Fibroblast of skin of scalp (primary cell): ENCODE measurements at places on chromosomes 6 and 20.
A peak's percentile ranks its signal among the peaks of the same experiment; 100 is the strongest.

GRCh38 chr20:25039697-25040437 is 18.1 kb downstream of the ACSS1 start:
- peak; percentile 20 for DNase-seq

DNA sequence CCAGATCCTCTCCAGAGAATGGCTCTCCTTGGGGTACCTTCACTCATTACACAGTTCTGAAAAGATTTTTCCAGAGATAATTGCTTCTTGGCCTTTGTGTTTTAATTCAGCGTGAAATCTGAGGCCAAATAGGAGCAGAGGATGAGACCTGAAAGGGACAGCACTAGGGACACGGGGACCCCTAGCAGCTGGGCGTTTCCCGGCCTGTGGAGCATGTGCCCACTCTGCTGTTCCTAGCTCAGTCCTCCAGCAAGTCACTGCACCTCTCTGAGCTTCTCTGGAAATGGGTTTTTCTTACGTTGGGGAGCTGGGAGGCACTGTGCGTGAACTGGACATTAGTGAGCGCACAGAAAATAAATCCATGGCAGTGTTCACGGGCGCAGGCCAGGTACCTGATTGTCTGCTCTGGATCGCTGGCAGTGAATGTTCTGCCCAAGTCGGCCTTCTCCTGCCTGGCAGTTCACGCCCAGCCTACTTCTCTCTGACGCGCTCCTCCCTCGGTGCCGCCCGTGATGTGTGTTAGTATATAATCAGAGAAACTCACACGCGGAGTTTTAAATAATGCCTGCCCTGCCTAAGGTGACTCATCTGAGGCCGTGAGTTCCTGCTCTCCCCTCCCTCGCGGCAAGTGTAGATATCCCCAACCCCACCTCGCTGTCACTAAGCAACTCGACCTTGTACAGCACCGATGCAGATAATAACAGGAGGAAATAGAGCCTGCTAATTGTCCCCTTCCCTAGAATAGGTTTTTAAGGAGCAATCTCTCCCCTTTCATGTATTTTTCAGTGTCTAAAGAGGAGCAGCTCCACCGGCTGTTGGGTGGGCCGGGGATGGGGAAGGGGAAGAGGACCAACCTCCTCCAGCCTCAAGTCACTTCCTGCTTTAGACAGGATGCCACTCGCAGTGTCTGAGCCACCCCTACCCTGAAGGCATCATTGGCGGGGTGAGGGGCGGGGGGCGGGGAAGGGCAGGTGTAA is 2.7 kb upstream of the TUBB2A start:
- no peak for DNase-seq

DNA sequence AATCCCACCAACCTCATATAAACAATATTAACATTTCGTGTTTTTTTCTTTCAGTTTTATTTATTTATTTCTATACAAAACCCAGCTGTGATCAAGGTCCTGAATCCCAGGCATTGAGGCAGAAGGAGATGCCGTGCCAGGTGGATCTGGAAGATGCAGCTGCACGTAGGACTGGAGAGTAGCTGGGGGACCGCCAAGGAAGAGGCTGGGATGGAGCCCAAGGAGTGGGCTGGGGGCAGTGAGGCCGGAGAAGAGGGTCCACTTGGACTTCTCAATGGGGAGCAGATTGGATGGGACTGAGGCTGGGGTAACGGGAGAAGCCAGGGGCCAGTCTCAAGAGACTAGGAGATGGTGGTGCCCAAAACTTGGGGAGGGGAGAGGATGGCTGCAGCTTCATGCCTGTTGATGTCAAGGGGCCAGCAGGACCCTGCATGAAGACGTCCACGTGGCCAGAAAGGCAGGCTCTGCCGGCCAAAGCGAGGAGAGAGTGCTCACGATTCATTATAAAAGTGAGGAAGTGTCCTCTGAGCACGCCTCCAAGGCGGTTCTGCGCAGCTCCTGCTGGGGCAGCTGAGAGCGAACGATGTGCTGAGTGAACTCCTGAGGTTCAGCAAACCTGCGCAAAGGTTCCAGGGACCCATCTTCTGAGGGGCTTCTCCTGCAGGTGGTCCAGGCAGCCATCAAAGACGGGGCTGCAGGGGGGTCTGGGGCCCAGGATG is 110.3 kb downstream of the BMP7 start:
- no peak for DNase-seq

DNA sequence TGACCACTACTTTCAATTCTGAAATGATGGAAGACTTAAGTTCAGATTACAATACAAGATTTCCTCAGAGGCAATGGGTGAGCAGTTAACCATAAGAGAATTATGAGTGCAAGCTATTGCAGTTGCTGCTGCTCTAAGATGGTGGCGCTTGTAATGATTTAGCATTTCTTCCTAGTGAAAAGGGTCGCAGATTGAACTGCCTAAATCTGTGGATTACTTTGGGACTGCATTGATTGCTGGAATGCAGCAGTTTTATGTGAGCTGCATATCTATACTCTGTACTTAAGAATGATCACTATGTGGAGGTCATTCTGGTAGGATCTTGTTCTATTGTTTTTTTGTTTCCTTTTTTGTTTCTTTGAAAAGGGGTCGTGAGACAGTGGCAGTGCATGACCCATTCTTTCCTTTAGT is 5.3 kb downstream of the SCAF8 start:
- DNase-seq = no peak

DNA sequence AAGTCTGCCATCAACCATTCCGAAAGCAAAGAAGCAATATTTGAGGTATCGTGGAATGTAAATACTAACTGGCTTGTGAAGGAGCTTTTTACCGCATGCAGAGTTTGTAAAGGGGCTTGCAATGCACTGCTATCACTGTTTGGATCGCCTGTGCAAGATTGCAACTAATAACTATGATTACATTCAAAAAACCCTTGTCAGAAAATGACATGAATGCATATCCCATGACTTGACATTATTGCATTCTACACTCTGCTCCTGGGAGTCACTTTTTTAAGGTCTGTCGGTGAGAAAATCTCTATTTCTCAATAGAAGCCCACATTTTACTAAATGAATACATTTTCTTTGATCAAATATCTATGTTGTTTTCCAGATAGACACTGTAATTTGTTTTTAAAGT is 335.4 kb upstream of the SPTLC3 start:
- no peak for DNase-seq

DNA sequence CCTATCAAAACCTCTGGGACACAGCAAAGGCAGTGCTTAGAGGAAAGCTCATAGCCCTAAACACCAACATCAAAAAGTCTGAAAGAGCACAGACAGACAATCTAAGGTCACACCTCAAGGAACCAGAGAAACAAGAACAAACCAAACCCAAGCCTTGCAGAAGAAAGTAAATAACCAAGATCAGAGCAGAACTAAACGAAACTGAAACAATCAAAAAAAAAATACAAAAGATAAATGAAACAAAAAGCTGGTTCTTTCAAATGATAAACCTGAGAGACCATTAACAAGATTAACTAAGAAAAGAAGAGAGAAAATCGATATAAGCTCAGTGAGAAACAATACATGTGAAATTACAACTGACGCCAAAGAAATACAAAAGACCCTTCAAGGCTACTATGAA is 34.8 kb upstream of the RUNX2 start:
- DNase-seq = no peak

DNA sequence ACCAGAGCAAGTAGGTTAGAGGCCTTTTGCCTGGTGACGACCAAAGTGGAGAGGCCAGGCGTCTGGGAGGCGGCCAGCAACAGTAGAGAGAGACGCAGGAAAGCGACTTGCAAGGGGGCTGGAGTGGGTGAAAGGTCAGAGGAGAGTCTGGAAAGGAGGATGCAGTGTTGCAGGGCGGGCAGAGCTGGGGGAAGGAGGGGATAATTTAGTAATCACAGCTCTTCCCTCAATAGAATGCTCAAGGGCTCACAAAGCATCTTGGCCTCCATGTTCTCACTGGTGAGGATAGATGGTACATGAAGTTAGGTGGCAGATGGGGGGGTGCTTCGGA is 25.2 kb downstream of the TCF15 start:
- no peak for DNase-seq

- no peak for DNase-seq
Observed at GRCh38 chr20:20499439-20499838, 131.5 kb downstream of the INSM1 start.

GRCh38 chr6:158384671-158385110 is 72.4 kb downstream of the TULP4 start:
- DNase-seq = no peak

DNA sequence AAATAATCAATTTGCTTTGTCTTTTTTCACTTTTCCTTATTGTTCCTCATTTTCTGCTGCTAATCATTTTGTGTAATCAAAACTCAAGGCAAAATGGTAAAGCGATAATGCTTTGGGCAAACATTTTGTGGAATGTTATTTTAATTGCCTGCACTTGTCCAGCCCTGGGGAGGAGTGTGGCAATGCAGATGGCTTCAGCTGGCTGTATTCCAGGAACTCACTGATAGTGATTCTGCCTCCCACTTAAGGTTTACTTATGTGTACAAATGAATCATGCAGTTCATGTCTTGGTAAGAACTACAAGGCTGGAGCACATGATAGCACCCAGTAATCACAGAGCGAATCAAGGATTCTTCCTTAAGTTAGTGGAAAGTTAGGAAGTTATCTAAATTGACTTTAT is 107.8 kb downstream of the COL19A1 start:
- no peak for DNase-seq

GRCh38 chr6:104509355-104509754 is 350.4 kb downstream of the HACE1 start:
- no peak for DNase-seq

DNA sequence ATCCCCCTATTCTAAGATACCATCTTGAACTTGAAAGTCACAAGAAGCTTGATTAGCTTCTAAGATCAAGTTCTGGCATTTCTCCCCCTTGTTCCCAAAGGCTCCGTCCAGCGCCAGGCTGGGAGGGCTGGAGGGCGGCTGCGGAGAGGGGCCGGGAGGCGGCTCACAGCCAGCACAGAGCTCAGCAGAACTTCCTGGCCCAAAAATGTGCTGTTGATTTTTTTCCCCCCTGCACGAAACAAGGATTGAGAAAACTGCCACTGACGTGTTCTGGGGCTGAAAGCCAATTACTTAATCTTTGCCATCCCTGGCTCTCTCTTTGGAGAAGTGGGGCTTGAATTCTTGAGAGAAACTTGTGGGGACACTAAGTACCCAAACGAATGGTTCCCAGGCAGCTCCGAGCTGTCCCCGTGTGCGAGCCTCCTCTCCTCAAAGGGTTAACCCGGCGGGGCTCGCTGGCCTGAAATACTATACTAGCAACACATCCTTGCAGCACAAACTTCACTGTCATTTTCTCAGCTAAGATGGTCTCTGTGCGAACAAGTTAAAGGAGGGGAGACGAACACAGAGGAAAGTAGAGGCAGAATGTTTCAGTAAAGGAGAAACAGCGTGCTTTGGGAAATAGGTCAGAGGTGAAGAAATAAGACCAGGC is 452 bp downstream of the TRAF3IP2 start:
- DNase-seq = peak; percentile 96

- DNase-seq = peak; percentile 47
Observed at GRCh38 chr20:37990571-37991151, 42.6 kb downstream of the TTI1 start.

DNA sequence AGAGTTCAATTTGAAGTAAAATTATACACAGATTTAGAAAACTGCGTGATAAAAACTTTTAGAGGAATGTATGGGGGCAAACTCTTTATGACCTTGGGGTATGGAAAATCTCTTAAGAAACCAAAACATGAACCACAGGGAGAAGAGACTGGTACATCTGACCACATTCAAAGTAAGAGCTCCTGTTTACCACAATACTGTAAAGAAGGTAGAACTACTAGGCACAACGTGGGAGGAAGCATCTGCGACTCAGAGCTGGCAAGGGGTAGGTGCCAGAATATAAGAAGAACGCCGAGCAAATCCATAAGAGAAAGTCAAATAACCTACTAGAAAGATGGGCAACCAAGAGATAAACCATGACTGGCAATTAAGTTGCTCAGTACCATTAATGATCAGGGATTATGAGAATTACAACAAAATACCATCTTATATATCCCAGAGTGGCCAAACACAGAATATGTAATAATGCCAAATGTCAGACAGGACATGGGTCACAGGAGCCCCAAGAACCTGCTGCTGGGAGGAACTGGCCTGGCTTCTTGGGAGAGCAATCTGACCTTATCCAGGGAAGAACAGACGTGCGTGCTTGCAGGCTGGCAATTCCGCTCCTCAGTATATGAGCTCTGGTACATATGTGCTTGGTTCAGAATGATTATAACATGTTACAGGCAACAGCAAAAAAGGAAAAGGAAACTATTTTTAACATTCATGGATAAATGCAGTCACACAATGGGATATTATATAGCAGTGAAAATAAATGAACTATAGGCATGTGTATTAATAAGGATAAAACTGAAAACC is 50.2 kb downstream of the INSM1 start:
- DNase-seq = no peak

DNA sequence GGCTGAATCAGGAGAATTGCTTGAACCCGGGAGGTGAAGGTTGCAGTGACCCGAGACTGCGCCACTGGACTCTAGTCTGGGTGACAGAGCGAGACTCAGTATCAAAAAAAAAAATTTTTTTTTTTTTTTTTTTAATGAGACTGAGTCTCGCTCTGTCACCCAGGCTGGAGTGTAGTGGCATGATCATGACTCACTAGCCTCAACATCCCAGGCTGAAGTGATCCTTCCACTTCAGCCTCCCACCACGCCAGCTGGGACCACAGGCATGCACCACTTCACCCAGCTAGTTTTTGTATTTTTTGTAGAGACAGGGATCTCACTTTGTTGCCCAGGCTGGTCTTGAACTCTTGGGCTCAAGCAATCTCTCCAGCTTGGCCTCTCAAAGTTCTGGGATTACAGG is 53.3 kb downstream of the MYO6 start:
- DNase-seq = peak; percentile 45

GRCh38 chr20:40970218-40970617 is 58.4 kb upstream of the TOP1 start:
- no peak for DNase-seq

DNA sequence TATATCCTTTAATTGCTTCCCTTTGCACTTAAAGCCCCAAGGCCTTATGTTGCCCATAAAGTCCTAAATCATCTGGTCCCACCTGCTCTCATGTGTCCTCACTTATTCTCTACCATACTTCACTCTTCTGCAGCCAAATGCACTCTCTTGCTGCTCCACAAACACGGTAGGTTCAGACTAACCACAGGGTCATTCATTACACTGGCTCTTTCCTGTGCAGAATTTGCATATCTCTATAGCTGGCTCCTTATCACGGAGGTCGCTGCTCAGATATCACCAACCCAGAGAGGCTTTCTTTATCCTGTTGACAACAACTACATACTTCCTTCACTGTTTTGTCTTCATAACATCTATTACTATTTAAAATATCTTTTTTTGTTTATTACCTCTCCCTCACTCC is 86.8 kb downstream of the MOXD1 start:
- DNase-seq = no peak
